Uterus (tissue), 4 donors: ENCODE measurements at places on chromosomes 3 and 15. TPM values are rescaled to one million over a fixed set of nuclear protein-coding genes. Genes with fewer than 3 reads are reported as not detected.

- H3K36me3 ChIP-seq: no peaks in the 10 kb centered on the region
- H3K4me1 ChIP-seq: no peaks in the 10 kb centered on the region
- H3K27ac ChIP-seq: no peak overlapping the region
Measured at GRCh38 chr15:42175671-42176070, 19.2 kb upstream of the PLA2G4F start.

DNA sequence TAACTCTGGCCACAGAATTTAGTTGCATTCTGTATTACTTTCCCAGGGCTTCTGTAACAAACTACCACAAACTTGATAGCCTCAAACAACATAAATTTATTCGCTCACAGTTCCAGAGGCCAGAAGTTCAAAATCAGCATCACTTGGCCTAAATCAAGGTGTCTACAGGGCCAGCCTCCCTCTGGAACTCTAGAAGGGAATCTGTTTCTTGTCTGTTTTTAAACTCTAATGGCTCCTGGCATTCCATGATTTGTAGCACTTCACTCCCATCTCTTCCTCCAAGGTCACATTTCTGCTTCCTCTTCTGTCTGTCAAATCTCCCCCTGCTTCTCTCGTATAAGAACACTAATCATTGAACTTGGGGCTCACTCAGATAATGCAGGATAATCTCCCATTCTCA, 151.9 kb upstream of the ARPP21 start:
- H3K36me3 ChIP-seq: no peaks in the 10 kb centered on the region
- H3K4me3 ChIP-seq: no peak overlapping the region
- no peak for DNase-seq
- no peaks in the 10 kb centered on the region for H3K27me3 ChIP-seq

DNA sequence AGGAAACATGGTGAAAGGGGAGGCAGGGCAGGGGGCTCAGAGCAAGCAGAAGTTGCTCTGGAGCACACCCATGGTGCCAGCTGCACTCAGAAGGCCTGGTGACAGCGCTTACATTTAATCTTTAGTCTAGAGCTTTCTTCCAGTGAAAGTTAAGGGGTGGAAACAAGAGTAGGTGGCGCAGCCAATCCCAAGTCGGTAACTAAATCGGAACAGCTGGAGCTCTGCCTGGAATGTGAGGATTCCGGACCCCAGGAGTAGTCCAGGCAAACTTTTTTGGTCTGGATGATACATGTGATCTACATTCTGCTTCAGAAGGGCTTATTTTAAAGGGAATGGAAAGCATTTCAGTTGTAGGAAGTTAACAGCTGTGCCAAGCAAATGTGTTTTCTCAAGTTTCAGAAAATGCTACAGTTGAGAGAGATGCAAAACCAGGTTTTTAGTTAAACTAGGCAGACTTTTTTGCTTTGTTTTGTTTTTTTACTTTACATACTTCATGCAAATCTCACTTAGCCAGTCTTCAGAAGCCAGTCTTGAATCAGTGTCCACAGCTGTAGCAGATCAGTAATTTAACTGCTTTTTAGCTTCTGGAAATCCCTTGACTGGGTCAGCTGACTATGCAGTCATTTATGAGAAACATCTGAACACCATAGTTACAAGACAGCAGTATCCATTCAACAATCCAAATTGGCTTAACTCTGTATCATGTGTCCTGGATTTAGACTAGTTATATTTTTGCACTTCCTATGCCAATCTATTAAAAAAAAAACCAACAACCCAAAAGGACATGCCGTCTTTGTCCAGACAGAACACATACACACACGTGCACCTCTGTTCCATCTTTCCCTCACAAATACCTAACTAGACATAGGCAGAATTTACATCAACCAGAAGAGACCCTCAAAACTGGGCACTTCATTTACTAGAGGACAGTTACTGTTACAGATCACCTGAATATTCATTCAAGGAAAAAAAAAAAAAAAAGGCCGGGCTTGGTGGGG, 33.2 kb downstream of the ZNF106 start:
- H3K36me3 ChIP-seq: no peaks in the 10 kb centered on the region

DNA sequence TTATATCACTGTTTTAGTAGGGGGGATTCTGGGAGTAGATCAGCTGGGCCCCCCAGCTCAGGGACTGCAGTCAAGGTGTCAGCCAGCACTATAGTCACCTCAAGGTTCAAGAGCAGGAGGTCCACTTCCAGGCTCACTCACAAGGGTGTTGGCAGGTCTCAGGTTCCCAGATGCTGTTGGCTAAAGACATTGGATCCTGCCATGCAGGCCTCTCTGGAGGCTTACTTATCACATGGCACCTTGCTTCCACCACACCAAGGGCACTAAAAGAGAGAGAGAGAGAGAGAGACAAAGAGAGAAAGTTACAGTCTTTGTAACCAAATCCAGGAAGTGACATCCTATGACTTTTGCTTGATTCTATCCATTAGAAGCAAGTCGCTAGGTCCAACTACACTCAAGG, 7.5 kb upstream of the PPP1R14D start:
- H3K36me3 ChIP-seq: no peaks in the 10 kb centered on the region
- no peaks in the 10 kb centered on the region for H3K4me1 ChIP-seq
- no peak overlapping the region for H3K4me3 ChIP-seq
- no peak for DNase-seq

GRCh38 chr3:186107215-186108105, 1.4 kb downstream of the ETV5 start:
- peak overlapping the region; percentile 54 for H3K4me3 ChIP-seq
- no peaks in the 10 kb centered on the region for H3K4me1 ChIP-seq
- no peaks in the 10 kb centered on the region for H3K27me3 ChIP-seq
- peak overlapping the region; percentile 19 for H3K27ac ChIP-seq

The RHCG gene
- total RNA-seq: 0.14 TPM

The HYPK gene
- total RNA-seq: 10.9 TPM

The CCDC174 gene
- 33.1 TPM for total RNA-seq
